ENCODE measurements at places on chromosomes 2 and 18.

DNA sequence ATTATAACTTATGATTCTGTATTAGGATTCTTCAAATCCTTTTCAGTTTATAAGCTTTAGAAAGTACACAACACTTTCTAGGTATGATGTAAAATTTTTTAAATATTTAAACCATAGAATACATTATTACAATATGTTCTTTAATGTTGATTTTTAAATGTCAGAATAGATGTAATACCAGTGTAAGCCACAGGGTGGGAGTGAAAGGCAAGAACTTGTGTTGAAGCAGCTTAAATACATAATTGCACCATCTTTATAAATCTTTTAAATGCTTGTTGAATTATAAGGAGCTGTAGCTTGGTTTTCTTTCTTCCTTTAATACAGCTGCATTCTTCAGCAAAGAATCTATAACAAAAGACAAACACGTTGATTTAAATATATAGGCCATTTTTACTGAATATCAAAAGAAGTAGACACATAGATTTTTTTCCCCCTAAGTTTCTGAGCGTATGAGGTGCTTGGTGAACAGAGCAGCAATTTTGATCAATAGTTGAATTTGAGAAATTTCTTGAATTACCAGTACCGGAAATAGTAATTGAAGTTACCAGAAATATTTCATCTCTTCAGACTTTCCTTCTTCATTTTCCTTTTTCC is 63.0 kb downstream of the TANK start:
- DNase-seq, result no peak

GRCh38 chr2:29061176-29061575 is 13.1 kb downstream of the PCARE start:
- no peak for DNase-seq

- no peak for DNase-seq
Observed at GRCh38 chr2:74086021-74086420, 61.7 kb downstream of the BOLA3 start.

- no peak for DNase-seq
Observed at GRCh38 chr18:14937271-14937670, 189.3 kb downstream of the ANKRD30B start.

- no peak for DNase-seq
Observed at GRCh38 chr2:16767789-16768476, 102.3 kb upstream of the CYRIA start.

DNA sequence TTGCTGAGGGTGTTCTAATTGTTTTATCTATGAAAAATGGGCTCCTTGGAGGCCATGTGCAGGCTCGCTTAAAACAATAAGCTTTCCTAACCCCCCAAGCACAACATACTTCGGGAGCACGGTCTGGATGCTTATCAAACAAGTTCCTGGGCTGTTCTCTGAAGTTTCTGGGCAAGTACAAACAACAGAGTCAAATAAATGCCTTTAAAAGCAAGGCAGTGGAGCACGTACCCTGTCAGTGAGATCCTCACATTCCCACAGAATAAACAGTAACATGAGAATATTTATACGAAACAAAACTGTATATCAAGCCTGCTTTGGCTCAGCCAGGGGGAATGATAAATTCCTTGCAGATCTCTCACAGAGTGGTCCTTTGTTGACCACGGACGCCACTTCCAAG is 44.8 kb downstream of the FTCDNL1 start:
- no peak for DNase-seq

DNA sequence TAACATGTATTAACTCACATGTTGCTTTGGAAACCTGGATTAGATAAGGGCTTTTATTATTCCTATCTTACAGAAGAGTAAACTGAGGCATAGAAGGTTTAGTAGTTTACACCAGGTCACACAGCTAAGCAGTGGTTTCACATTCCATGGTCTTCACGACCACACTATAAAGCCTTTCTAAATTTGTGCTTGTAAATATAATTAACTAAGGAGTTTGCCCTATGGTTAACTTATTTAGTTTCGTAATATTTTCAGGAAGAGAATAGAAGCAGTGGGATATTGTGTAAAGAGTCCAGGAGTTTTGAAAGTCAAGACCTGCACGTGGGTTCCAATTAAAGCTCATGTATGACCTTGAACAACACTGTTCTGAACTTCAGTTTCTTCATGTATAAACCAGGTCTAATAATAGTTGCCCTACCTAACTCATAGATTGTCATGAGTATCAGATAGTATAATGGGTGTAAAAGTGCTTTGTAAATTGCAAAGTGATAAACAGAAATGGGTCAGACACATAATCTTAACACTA is 19.5 kb upstream of the SOS1 start:
- DNase-seq, result no peak
